ENCODE measurements at places on chromosomes 4 and X.

DNA sequence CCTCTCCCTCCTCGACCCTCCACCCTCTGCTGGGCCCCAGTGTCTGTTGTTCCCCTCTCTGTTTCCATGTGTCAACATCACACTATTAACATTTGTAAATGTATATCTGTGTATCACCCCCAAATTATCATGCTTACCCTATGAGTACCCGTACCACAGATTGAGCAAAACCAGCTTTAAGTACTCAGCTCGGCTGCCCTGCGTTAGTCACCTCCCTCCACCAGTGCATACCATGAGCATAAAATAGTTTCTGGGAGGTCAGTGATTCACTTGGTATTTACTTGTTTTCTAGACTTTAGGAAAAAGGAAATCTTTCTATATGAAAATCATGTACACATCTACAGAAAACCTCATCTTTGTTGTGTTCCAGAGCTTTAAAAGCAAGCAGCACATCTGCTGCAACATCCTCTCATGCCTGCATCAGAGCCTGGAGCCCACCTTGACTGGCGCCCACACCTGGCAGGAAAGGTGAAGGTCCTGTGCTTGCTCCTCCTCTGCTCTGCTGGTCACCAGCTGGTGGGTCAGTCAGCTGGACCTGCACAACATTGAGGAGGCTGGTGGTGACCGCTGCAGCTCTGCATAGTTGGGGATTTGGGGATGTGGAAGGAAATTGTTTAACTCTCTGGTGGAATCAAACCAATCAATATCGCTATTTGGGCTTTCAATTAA lies 214.4 kb upstream of the KLF3 start:
- DNase-seq, result peak; percentile 68

DNA sequence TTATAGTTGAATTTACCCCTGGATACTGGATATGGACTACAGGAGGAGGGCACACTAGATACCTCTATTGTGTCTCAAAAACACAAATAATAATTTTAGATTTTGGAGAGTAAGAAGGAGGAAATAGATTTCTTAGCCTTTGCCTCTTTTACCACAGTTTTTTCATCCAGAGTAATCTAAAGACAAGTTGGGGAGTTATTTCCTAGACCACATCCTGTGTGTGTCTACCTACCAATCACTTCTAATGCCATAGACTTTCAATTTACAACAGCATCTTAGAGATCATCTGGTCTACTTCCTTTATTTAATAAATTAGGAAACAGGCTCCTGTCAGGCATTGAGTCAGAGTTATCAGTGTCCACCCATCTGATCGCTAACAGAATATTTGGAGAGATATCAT lies 191.5 kb downstream of the EDA start:
- no peak for DNase-seq

- DNase-seq, result no peak
These were observed 48.3 kb downstream of the EMCN start for GRCh38 chr4:100469555-100469954.

DNA sequence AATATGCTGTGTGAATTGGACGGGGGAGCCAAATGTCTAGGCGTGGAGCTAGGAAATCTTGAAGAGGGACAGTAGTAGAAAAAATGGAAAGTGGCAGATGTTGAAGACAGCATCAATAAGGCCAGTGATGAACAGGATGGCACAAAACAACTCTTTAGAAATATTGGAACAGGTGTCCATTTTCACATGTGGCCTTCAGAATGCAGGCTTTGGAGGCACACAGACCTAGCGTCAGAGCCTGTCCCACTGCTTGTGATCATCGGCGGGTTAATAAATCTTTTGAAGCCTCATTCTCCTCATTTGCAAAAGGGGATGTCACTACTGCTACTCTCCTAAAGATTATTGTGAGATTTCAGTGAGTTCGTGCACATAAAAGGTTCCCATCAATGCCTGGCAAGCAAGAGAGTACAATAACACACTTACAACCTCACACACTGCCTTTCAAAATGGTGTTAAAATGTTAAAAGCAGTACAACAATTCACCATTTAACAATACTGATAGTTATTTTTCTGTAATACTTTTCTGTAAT lies 2.4 kb downstream of the PDLIM3 start:
- DNase-seq, result no peak

DNA sequence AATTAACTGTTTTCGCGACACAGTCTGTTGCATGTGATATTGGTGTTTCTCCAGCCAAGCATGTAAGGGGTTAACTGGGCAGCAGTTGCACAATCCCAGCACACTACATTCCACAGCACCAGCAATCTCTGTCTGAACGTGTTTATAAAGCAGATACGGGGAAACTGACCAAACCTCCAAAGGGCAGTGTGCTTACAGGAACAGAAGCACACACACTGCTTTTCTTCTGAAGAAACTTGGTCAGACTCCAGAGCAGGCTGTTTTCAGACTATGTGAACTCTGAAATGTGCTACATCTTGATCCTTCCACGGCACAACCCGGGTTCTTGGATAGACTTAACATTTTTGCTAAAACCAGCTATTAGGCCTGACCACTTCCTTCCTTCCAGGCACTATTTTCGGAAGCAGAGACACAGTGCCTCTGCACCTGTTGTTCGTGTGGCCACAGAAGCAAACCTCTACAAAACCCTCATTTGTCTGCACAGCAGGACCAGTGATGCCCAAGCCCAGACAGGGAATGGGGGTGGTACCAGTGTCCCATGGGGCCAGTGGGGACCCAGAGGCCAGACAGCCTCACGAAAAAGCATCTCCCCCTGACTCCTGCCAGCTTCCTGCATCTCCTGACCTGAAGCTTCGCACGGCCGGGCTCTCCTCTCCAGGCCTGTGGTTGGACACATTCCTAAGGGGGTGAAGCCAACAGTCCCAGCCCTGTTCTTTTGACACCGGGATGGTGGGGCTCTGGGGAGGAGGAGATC lies 90.1 kb downstream of the IRF2 start:
- DNase-seq, result peak; percentile 77

DNA sequence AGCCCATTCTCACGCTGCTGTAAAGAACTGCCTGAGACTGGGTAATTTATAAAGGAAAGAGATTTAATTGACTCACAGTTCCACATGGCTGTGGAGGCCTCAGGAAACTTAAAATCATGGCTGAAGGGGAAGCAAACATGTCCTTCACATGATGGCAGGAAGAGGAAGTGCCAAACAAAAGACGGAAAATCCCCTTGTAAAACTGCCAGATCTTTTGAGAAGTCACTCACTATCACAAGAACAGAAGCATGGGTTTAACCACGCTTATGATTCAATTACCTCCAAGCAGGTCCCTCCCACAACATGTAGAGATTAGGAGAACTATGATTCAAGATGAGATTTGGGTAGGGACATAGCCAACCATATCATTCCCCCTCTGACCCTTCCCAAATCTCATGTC lies 335.5 kb downstream of the IL15 start:
- DNase-seq, result no peak

GRCh38 chrX:15909605-15910004 lies 55.0 kb upstream of the AP1S2 start:
- no peak for DNase-seq

DNA sequence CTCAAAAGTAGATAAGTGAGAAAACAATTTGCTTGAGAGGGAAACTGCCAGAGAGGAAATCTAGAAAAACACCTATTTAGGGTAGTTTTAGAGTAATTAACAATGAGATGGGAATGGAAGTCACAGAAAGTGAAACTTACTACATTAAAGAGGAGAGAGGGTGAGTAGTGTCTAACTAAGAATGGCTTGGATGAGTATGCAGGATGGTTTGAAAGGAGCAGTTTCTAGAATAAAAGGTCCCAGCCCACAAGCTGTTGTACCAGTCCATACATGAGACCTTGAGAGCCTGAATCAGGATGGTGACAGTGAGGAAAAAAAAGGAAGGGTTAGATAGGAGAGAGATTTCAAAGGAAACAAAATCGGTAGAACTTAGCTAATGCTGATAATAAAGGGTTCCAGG lies 1.3 kb downstream of the GAR1 start:
- DNase-seq, result no peak

- no peak for DNase-seq
These were observed 340.7 kb downstream of the RAB28 start for GRCh38 chr4:13143222-13144070.

- no peak for DNase-seq
These were observed 53.6 kb downstream of the ASB9 start for GRCh38 chrX:15216280-15216679.

- peak; percentile 0 for DNase-seq
These were observed 500.1 kb downstream of the PCDH18 start for GRCh38 chr4:137032222-137032621.

DNA sequence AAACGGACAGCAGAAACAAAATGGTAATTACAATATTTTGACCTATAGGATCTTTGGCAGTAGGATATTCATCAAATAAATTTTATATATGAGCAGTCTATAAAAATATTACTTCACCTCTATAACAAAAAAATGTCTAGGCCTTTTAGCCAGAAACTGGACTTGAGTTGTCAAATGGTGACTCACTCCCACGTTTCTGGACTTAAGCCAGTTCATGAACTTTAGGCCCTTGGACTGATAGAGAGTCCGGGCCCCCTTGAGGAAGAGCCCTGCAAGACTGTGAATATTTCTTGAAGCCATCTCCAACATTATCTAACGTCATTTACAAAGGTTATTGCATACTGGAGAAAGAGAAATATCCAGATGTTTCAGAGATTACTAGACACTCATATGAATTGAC lies 106.8 kb upstream of the FAM47A start:
- peak; percentile 1 for DNase-seq

DNA sequence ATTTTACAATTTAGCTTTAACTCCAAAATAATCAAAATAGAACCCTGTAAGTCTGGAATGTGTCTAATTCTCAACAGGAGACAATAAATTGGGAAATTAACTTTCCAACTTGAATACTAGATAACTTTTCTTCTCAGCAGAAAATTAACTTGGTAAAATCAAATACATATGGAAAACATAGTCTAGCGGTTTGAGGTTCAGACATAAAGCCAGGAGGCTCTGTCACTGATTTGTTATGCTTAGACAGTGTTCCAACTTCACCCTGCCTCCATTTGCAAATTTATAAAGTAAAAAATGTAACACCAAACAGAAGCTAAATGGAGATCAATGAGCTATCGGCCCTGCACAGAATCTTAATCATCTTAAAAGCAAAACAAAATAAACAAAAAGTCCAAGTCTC lies 46.3 kb downstream of the TBCK start:
- DNase-seq, result peak; percentile 43
